ENCODE measurements at places on chromosomes 11 and 22. TPM values are rescaled to one million over a fixed set of nuclear protein-coding genes. Genes with fewer than 3 reads are reported as not detected.

Gene STK33
- total RNA-seq = 1.4 TPM

Gene SCN4B
- total RNA-seq = 0.19 TPM

Gene HTR3B
- not detected for total RNA-seq

Gene CBY1
- total RNA-seq = 24.0 TPM

Gene TEX54
- not detected for total RNA-seq

Gene ANO1
- total RNA-seq = 0.19 TPM

Gene HPX
- not detected for total RNA-seq

Gene CRACR2B
- total RNA-seq = 1.1 TPM

Gene BAIAP2L2
- total RNA-seq = 3.4 TPM

Gene OR4A47
- not detected for total RNA-seq

Gene OR4C11
- not detected for total RNA-seq

Gene TMPRSS4
- total RNA-seq = not detected

All from cardiac ventricle fibroblast (primary cell).